ENCODE measurements at places on chromosomes 6 and 20. TPM values are rescaled to one million over a fixed set of nuclear protein-coding genes. Genes with fewer than 3 reads are reported as not detected.

GRCh38 chr6:146146836-146147235, 118.0 kb downstream of the GRM1 start:
- no peak for DNase-seq

GRCh38 chr20:52302736-52303135, 111.2 kb upstream of the ZFP64 start:
- no peak for DNase-seq

ADGRF5 gene
- total RNA-seq: 0.14 TPM

DNA sequence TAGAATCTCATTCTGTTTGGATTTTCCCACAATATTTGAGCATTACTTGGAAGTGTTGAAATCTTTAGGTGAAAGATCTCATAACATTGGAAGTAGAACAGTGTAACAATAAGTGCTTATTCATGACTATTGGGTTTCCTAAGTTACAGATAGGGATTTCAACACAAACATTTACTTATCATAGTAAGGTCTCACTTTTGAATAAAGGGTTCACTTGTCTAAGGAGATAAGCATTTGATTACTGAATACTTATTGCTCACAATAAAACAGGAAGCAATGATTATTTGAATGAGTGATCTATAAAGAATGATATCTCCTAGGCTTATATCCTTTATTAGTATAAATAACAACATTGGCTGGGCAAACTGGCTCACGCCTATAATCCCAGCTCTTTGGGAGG, 14.8 kb downstream of the DDX43 start:
- no peak for DNase-seq

DNA sequence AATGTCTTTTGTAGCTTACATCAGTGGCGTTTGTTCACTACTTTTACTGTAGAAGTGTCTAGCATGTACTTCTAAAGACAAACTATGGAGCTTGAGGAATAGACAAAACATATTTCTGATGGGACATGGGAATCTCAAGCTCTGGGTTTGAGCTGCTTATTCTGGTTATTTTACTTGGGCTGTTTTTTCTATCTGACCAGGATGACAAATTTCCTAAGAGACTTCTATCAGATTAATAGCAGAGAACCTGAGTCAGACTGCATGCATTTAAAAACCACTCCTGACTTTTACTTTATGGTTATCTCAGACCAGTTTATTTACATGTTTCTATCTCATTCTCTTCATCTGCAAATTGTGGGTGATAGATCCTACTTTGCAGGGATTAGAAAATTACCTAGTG, 1282.3 kb upstream of the GJE1 start:
- DNase-seq: no peak

GJA10 gene
- not detected for total RNA-seq

- DNase-seq: no peak
Observed at GRCh38 chr6:38239719-38240451, 399.8 kb downstream of the BTBD9 start.

DNA sequence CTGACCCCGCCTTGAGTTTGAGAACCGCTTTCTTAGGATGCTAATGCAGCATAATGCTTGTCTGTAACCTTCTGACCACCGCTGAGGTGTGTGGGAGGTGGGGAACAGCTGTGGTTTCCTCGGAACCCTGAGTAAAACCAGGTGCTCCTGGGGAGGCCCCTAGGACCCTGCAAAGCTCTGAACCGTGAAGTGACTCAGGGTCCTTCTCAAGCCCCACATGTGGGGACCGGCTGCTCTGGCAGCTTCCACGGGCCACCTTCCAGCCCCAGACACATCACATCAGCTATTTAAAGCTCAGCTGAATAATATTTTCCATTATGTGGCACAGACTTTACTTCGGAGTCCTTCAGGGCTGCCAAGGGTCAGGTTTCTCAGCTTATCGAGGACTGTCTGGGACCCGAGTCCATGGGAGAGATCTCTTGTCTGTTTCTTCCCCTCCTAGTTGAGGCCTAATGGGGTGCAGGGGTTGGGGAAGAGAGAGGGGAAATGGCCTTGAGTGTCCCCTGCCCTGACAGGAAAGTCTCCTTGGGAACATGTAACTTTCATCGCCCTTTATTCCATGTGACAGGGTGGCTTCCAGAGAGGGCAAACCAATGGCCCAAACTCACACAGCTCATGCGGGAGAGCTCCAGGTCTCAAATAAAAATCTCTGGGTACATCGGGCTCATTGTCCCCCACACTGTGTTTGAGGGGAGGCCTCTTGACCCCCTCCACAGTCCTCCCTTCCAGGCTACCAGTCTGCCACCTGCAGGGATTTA, 186.1 kb upstream of the SLC24A3 start:
- no peak for DNase-seq

- no peak for DNase-seq
Observed at GRCh38 chr6:110596354-110596753, 119.9 kb upstream of the SLC22A16 start.

SLC44A4 gene
- total RNA-seq: 0.20 TPM

PSORS1C2 gene
- not detected for total RNA-seq

GSTA3 gene
- total RNA-seq: not detected

- no peak for DNase-seq
Observed at GRCh38 chr6:43515808-43516207, 918 bp downstream of the YIPF3 start.

TFAP2D gene
- total RNA-seq: not detected

ADGRB3 gene
- not detected for total RNA-seq

DNA sequence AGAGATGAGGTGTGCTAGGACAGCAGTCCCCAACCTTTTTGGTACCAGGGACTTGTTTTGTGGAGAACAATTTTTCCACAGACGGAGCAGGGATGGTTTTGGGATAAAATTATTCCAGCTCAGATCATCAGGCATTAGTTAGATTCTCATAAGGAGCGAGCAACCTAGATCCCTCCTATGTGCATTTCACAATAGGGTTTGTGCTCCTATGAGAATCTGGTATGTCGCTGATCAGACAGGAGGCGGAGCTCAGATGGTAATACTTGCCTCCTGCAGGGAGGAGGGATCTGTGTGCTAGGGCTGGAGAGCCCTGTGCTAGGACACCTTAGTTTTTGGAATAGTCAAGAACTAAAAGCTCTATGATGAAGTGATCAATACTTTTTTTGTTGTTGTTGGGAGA, 2.5 kb downstream of the SMIM13 start:
- no peak for DNase-seq

DNA sequence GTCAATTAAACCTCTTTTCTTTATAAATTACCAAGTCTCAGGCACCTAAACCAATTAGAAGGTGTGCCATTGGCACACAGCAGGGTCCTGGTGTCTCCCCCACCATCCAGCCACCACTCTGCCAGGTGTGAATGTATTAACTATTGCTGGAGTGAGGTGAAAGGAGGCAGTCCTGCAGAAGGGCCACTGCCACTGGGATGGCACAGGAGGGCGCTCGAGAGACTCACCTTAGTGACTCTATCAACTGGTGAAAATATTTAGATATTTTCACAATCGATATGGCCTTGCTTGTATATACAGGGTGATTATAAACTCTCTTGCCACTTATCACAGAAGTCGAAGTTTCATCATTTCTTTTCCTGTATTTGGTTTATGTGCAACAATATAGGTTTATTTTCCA, 145.6 kb upstream of the ESR1 start:
- DNase-seq: no peak

HLA-DQB1 gene
- total RNA-seq: 3.8 TPM

DNA sequence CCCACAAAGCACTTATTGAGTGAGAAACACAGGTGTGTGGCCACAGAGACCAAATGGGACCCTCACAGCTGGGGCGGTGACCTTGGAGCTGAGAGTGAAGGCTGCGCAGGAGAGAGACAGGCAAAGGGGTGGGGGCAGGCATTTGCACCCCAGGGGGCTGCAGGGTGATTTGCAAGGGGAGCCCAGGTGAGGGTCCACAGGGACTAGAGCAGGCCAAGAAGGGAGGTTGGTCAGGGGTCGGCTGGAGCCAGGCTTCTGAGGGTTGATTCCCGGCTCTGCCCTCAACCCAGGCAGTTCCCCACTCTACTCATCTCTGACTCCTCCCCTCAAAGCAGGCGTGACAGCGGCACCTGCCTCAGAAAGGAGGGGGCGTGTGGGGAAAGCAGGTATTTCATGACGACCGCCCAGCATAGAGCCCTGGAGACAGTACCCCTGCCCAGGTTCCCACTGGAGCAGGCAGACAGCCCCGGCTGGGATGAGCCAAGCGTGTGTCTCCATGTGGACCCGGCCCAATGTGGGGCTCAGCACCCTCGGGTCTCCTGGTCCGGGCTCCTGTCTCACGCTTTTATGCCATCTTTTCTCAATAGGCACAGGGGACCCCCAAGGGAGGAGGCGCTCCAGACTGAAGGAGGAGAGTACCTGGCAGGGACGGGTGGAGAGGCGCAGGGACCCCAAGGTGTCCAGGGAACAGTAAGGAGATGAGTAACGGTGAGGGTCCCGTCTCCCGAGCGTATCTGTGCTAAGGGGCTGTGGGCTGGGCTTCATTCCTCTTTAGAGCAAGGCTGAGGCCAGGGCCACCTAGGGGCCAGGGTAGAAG, 3.1 kb upstream of the MRGBP start:
- DNase-seq: no peak

DNA sequence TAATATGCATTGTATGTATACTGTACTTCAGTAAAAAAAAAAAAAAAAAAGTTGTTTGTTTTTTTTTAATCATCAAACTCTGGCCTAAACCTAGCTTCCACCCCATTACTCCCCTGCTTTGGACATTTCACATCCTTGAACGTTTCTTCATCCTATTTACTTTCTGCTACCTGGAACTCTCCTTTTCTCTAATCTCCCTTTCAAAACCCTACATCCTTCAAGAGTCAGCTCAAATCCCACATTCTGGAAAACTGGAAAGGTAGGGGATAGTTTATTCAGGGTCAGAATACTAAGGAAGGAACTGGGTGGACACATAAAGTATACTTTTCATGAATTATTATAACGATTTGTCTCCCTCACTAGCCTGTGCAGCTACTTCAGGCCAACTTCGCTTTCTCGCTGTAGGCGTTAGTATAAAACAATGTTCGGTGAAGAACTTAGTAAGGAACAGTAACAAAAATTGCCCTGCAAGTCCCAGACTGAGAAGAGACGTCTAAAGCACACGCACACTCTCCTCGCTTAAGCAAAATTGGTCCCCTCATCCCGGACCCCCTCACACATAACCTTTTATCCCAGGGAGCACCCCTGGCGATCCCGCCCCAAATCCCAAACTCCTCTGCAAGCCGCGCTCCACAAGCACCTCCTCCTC, 775 bp downstream of the PIGU start:
- DNase-seq: no peak

GRCh38 chr6:163940705-163941623, 526.4 kb downstream of the QKI start:
- no peak for DNase-seq

DNA sequence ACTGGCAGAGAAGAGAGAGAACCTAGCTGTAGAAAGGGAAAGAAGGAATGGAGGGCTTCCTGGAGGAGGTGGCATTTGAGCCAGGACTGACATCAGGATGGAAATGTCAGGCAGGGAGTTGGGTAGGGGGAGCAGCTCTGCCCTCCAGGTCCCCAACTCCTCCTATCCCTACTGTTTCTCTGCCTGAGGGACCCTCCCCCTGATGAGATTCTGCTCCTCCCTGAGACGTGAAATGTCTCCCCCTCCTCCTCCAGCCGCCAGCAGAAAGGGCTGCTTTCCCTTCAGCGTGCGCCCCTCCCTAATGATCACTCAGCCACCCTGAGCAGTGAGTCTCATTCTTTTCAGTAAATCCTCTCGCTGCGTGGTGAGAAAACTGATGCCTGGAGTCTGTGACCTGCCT, 40.6 kb downstream of the HLA-DPB1 start:
- DNase-seq: no peak

Data from activated T-cell treated with anti-CD3 and anti-CD28 coated beads, Interleukin-2, amount 50 U/mL, for 4 hours (primary cell).